ENCODE measurements at places on chromosomes 3 and 15.

DNA sequence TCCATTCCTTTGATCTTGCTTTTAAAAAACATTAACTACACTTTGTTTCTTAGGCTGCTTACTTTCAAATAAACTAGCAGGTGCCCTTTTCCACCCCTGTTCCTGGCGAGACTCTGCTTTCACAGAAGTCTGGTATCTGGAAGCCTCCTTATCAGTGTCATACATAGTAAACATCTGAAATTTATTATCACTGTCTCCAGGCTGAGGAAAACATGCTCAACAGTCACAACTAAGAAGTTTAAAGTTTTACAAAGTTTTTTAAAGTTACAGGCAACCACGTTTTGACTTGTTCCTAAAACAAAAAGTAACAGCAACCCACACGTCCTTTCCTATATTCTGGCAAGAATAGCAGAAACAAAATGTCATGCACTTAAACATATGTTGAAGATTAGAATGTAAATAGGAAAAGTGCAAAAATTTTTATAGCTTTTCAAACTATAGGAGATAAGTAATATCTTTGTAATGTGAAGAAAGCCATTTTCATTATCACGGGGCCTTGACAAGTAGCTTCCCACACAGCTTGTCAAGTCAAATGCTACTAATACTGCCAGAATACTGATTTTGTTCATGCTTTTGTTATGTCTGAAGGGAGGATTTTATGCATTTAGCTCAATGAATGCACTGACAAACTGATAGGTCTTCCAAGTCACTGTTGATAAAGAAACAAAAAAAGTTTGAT, 275.2 kb upstream of the KCNMB2 start:
- DNase-seq: no peak

DNA sequence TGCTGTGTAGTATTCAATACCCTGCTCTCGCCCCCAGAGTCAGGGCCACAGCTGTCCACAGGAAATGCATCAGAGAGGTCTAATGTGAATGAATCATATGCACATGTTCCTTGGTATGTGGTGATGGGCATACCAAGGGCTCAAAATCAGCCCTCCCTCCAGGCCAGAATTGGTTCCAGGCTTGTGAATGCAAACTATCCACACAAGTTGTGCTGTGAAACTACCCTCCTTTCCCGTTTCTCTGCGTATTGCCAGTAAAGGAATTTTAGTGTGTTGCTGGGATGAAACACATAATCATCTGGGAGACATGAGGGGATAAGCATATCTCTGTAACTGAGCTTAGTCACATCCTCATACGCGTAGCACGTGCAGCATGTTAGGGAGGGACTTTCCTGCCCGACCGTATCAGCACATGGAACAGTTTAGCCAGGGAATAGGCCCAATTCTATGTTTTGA, 9.2 kb upstream of the MME start:
- no peak for DNase-seq

- no peak for DNase-seq
Measured at GRCh38 chr3:37935290-37935668, 55.3 kb upstream of the VILL start.

DNA sequence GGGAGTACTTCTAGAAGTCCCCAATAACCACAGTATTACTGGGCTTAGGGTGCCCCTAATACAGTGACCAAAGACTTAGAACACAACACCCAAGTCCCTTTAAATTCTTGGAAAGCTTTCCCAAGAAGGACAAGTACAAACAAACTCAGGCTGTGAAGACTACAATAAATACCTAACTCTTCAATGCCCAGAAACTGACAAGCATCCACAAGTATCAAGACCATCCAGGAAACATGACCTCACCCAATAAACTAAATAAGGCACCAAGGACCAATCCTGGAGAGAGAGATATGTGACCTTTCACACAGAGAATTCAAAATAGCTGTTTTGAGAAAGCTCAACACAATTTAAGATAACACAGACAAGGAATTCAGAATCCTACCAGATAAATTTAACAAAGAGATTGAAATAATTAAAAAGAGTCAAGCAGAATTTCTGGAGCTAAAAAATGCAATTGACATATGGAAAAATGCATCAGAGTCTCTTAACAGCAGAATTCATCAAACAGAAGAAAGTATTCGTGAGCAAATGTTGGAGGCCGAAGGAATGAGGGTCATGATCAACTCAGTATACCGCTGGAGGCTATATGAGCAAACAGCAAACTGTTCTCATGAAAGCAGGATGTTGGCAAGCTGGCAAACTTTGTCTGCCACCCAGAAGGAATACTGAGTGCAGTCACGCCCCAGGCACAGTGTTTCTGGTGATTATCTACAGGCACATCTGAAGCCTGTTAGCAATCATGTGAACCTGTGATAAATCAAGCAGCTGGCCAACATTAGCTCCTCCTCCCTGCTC, 87.0 kb upstream of the NECTIN3 start:
- no peak for DNase-seq

Measured in immature natural killer cell (primary cell).